Right ventricle myocardium inferior (tissue), 1 donor: ENCODE measurements at places on chromosomes 7 and 10. TPM values are rescaled to one million over a fixed set of nuclear protein-coding genes. Genes with fewer than 3 reads are reported as not detected.
A peak's percentile ranks its signal among the peaks of the same experiment; 100 is the strongest.

The OR2A42 gene
- total RNA-seq, result not detected

The LEP gene
- total RNA-seq, result 2.7 TPM

The FKBP6 gene
- total RNA-seq, result not detected

The CCDC146 gene
- 11.0 TPM for total RNA-seq

The KLF14 gene
- total RNA-seq, result 0.08 TPM

The MRPS24 gene
- total RNA-seq, result 193 TPM

DNA sequence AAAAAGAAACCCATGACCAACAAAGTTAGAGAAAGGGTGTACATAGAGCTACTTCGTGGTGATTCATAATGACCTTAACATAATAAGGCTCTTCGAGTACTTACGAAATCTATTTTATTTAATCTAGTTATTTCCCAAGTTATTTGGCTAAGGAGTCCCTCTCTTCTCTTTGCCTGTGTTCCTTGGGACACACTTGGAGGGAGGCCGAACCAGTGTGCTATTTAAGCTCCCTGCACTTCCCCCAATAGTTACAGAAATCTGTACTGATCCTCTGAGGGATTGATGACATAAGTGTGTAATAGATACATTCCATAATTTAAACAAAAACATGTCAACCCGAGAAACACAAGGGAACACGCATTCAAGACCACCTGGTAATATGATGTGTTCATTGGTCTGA, 351.1 kb downstream of the GATA3 start:
- no peak for DNase-seq

DNA sequence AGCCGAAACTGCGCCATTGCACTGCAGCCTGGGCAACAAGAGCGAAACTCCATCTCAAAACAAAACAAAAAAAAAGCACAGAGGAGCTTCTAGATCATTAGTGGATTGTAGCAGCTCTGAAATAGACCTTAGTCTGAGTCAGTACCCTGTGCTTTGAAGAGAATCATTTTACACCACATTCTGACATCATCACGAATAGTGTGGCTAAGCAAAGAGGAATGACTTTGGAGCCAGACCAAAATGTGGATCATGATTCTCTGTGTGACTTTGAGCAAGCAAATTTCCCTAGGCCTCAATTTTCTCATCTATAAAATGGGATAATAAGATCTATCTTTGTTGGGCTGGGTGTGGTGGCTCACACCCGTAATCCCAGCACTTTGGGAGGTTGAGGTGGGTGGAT, 618.9 kb downstream of the CALN1 start:
- no peak for DNase-seq

DNA sequence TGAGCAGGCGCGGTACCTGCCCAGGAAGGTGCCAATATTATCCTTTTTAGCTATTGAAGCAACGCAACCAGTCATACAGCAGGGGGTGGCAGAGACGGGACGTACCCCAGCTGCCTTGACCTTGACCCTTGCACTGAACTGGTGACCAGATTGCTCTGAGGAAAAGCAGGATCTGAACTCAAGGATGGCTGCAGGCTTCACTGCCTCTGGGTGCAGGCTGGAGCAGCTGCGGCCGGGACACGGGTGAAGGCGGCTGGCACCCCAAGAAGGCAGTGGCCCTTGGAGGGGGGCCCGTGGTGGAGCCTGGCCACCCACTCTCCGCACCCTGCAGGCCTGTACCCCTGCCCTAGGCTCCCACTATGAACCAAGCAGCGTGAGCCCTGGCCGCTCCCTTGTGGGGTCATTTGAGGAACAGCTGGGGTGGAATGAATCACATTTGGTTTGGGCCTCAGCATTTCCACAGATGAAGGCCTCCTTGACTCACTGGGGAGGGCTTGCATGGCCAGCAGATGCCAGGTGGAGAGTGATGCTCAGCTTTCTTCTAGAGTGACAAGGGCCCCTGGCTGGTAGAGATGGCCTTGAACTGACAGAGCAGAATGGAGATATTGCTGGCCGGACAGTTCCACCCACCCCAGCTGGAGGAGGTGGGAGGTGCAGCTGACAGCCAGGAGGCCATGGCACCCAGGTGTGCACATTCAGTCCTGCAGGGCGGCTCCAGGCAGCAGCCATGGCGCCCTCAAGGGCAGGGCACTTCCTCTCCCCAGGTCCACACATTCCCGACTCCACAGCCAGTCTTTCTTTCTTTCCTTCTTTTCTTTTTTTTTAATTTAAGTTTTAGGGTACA, 218.7 kb downstream of the WDR37 start:
- DNase-seq, result no peak

- no peak for DNase-seq
Measured at GRCh38 chr10:12391206-12391605, 41.9 kb downstream of the CAMK1D start.

- no peak for DNase-seq
Measured at GRCh38 chr7:41928781-41929180, 225.9 kb upstream of the INHBA start.

DNA sequence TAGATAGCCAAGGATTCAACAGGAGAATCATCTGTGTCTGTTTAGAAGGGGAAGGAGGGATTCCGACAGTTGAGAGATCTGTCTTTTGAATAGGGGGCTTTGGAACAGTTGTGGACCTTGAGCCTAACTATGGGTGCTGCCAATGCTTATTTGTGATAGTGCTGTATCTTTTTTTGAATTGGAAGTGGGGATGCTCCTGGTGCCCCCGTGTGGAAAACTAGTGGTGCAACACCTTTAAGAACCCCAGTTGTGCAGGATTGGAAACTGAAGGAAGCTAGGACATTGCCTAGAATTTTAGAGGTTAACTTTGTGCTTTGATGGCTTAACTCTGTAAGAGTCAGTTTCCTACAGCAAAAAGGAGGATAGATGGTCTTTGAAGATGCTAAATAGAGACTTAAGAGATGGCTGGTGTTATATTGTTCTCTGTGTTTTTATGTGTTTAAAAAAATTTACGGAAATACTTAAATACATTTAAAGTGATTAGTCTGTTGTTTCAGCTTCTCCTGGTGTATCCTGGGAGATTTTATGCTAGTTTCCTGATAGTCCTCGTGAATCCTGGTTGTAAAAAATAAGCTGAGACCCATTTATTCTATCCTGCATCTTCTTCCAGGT, 69.3 kb downstream of the AP3M1 start:
- no peak for DNase-seq

- DNase-seq, result no peak
Measured at GRCh38 chr7:85883-86515, 106.4 kb upstream of the FAM20C start.

GRCh38 chr10:133039107-133039802, 48.5 kb upstream of the ADGRA1 start:
- peak; percentile 59 for DNase-seq

- DNase-seq, result no peak
Measured at GRCh38 chr10:31962826-31963588, 34.4 kb upstream of the ARHGAP12 start.

GRCh38 chr7:1666823-1667565, 3.1 kb upstream of the ELFN1 start:
- peak; percentile 76 for DNase-seq

DNA sequence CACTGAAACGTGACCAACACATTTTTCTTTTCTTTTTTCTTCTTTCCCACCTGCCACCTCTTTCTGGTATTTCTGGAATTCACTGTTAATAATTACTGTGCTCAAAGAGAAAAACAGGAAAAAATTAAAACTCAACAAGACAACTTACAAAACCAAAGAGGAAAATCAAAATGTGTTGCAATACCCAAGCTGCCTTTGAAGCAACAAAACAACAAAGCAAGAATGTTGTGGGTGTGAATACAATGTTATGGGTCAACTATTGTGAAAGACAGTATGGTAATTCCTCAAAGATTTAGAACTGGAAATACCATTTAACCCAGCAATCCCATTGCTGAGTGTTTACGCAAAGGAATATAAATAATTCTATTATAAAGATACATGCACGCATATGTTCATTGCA, 415.1 kb downstream of the GFRA1 start:
- DNase-seq, result no peak

DNA sequence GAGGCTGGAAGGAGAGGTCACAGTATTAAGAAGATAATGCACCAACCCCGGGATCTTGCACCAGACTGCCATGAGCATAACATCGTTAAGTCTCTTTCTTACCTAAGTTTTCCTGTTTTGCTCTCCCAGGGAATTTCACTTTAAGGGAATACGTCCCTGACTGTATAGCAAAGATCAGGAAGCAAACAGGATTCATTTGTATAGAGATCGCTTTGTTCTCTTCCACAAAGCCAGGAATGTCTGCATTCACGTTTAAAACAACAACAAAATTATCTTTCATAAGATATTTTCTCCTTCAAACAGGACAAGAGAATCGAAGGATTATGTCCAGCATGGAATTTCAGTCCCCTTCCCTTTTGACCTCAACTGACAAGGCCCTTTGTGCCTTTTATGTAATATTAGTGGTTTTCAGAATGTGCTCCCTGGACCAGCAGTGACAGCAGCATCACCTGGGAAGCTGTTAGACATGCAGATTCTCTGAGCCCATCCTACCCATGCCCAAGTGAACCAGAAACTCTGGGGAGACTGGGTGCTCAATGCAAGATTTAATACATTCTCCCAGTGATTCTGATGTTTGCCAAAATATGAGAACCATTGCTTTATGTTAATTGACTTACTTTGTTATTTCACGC, 286.3 kb downstream of the FGFR2 start:
- DNase-seq, result no peak

DNA sequence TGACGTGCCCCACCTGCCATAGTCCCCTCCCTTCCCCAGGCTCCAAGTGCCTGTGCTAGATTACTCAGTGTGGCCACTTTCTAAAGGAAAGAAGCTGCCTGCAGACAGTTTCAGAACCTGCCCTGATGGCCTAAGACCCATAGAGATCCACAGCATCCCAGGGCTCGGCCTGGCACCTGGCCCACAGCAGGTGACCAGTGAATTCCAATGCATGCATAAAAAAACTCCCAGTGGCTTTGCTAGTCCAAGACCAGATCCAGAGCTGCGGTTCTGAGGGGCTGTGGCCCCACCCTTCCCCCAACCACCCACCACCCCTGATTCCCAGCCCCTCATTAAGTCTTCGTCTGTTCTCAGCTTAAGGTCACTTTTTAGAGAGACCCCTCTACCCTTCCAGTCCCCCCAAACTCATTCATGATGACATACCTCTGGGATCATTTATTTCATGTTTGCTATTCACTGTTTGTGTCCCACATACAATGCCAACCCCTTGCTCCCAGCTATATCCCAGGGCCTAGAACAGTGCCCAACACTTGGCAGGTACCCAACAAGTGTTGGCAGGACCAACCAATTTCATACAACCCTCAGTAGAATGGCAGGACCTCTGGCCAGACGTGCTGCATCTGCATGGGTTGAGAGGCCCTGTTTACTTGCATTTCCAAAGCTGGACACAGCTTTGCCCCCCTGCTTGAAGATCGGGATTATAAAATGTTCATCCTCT, 118.1 kb downstream of the RGS10 start:
- peak; percentile 55 for DNase-seq
